ENCODE measurements at places on chromosomes 7 and 10. TPM values are rescaled to one million over a fixed set of nuclear protein-coding genes. Genes with fewer than 3 reads are reported as not detected.

Gene EPO
- total RNA-seq, result 0.14 TPM

Gene ADCY1
- total RNA-seq, result 8.9 TPM

Gene OPALIN
- not detected for total RNA-seq

Gene RARRES2
- total RNA-seq, result not detected

Gene C7orf57
- total RNA-seq, result 0.11 TPM

Gene CRHR2
- not detected for total RNA-seq

Gene MCM10
- 78.5 TPM for total RNA-seq

Gene LSM8
- 50.3 TPM for total RNA-seq

Gene SEMA3C
- total RNA-seq, result not detected

Gene LHFPL3
- total RNA-seq, result not detected

Gene VGF
- total RNA-seq, result 0.41 TPM

Gene CFTR
- not detected for total RNA-seq

Gene GDF2
- total RNA-seq, result not detected
